ENCODE measurements at places on chromosomes 5 and 9.

- no peak for DNase-seq
Measured at GRCh38 chr9:112867275-112867991, 23.2 kb downstream of the SLC46A2 start.

GRCh38 chr9:137112564-137113384 lies 1.8 kb downstream of the DPP7 start:
- no peak for DNase-seq

DNA sequence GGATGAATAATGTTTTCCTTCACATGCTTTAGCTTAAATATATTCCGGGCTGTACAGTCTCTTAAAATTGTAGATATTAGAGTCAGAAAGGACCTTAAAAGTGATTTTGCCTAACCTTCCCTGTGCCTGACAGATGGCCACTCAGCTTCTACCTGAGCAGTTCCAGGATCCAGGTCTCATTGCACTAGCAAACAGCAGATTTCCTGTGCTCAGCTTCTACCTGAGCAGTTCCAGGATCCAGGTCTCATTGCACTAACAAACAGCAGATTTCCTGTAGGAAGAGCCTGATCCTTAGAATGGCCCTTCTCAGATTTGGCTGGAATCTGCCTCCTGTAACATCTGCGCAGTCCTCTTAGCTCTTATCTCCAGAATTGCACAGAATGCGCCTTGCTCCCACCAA lies 219.8 kb downstream of the AOPEP start:
- DNase-seq = no peak

DNA sequence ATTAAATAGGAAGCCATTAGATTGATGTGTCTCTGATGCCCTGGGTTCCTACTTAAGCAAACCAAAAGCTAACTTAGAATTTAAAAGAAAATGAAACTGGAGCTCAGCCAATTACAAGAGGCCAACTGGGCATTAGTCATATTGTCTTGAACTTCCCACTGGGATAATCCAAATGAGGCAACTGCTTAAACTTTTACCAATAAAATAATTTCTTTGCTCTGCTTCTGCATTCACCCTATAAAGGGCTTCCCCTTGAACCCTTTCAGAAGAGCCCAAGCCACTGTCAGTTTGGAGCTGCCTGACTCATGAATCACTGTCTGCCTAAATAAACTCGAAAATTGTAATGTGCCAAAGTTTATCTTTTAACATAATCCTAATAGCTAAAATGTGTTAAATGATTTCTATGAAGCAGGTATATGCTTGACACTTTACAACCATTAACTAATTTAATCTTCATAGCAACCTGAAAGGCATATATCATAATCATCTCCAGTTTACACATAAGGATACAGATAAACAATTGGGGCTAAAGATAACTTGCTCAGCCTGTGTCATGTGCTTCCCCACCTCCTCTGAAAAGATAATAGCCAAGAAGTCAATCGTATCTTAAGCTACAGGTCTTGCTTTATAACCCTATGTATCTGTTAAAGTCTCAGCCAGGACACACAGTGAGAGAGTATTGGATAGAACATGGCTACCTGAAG lies 11.5 kb downstream of the GPR150 start:
- DNase-seq = no peak

GRCh38 chr5:56466136-56466816 lies 233.1 kb upstream of the ANKRD55 start:
- DNase-seq = no peak

DNA sequence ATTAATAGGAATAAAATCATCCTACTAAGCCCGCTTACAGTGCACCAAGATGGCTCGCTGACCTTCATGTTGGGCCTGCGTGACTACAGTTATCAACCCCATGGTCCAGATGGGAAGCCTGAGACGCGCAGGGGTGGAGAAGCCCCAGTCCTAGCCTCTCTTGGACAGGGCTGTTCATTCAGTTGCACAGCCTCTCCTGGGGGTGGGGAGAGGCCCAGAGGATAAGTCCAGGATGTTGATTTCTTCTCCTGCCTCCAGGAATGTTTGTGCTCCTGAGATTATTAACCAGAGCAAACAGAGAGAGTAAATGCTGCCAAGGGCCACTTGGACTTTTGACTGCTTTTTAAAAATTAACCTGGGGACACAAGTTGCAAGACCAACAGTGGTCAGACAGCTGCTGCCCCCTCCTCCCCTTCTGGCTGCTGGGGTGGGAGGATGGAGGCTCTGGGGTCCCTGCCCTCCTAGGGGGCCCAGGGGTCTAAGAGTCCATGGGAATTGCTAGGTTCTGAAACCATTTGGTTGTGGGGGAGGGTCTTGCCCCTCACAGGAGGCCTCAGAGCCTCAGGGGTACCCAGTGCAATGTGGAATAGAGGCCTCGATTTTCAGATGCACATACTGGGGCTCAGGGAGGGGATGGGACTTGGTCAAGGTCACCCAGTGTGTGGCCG lies 2.8 kb upstream of the AMBP start:
- DNase-seq = no peak

- no peak for DNase-seq
Measured at GRCh38 chr9:97564291-97565175, 63.1 kb downstream of the TMOD1 start.

- no peak for DNase-seq
Measured at GRCh38 chr5:29867155-29867554, 1326.3 kb upstream of the CDH6 start.

- DNase-seq = peak; percentile 86
Measured at GRCh38 chr9:93116072-93116961, 17.7 kb downstream of the NINJ1 start.

GRCh38 chr5:122366501-122366900 lies 54.5 kb downstream of the SNCAIP start:
- DNase-seq = no peak

- peak; percentile 92 for DNase-seq
Measured at GRCh38 chr5:172283020-172283861, at the start of gene UBTD2. UBTD2 (minus strand) TSS chr5:172283764; CDS start chr5:172283665, 99 bp downstream.

DNA sequence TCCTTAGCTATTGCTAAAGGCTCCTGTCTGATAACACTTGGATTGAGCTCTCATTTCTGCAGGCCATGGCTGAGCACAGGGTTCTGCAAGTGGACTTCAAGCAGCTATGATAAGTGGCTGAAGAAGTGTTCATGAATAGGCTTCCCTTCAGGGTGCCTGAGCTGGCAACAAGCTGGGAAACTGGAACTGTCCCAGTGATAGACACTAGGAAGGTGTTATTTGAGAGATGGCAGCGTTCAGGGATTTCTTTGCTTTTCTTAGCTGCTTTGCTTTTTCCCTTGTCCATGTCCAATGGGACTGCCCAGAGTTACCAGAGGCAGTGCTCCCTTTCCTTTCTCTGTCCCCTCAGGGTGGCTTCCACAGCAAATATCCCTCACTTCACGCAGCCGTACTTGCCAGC lies 75.8 kb downstream of the INIP start:
- DNase-seq = no peak

DNA sequence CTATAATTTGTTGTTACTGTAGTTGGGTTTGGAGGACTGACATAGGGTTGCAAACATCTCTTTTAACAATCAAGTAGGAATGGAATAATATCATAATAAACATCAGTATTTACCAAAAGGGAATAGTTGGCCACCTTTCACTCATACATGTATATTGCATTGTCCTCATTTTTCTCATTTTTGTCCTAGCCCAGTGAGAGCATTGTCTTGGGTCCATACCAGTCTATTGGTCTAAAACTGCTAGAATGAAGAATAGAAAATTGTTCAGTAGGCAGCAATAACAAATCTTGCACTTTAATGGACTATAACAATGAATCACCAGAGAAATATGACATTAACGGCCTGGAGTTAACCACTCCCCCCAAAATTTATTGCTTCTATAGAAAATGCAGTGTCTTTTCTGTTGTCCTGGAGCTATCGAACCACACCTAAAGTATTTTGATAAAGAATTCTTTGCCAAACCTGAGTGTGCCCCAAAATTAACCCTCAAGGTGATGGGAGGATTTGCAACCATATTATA lies 80.9 kb upstream of the IL33 start:
- no peak for DNase-seq

Measured in Right ventricle myocardium superior (tissue), 1 donor.